ENCODE measurements at places on chromosomes 3 and 15.

- no peak overlapping the region for H3K27ac ChIP-seq
Measured at GRCh38 chr3:188749010-188749617, 422.7 kb upstream of the TPRG1 start.

- H3K4me1 ChIP-seq = peaks cover 5% of the 10 kb centered on the region
- H3K27me3 ChIP-seq = no peaks in the 10 kb centered on the region
- no peaks in the 10 kb centered on the region for H3K36me3 ChIP-seq
- no peak overlapping the region for H3K4me3 ChIP-seq
Measured at GRCh38 chr15:42139596-42139995, 16.8 kb downstream of the PLA2G4F start.

GRCh38 chr3:58629629-58630028 lies 36.9 kb downstream of the FAM3D start:
- no peak overlapping the region for H3K27ac ChIP-seq
- H3K27me3 ChIP-seq = no peaks in the 10 kb centered on the region
- H3K4me1 ChIP-seq = no peaks in the 10 kb centered on the region
- DNase-seq = no peak

DNA sequence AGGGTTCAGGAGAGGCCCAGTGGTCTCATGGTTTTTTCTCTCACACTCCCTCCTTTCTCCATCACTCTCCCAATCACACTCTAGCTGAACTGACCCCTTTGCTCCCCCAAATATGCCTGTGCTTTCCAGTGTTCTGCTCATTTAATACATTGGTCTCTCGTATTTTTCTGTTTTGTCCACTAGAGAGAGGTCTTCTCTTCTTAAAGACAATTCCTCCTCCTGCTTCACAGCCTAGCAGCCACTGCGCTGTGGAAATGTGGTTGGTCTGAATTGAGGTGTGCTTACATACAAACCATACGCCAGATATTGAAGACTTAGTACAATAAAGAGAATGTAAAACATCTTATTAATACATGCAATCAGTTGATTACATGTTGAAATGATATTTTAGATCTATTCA lies 60.6 kb upstream of the XCR1 start:
- no peak overlapping the region for H3K4me3 ChIP-seq
- no peaks in the 10 kb centered on the region for H3K27me3 ChIP-seq
- DNase-seq = peak; percentile 44
- H3K4me1 ChIP-seq = no peaks in the 10 kb centered on the region

DNA sequence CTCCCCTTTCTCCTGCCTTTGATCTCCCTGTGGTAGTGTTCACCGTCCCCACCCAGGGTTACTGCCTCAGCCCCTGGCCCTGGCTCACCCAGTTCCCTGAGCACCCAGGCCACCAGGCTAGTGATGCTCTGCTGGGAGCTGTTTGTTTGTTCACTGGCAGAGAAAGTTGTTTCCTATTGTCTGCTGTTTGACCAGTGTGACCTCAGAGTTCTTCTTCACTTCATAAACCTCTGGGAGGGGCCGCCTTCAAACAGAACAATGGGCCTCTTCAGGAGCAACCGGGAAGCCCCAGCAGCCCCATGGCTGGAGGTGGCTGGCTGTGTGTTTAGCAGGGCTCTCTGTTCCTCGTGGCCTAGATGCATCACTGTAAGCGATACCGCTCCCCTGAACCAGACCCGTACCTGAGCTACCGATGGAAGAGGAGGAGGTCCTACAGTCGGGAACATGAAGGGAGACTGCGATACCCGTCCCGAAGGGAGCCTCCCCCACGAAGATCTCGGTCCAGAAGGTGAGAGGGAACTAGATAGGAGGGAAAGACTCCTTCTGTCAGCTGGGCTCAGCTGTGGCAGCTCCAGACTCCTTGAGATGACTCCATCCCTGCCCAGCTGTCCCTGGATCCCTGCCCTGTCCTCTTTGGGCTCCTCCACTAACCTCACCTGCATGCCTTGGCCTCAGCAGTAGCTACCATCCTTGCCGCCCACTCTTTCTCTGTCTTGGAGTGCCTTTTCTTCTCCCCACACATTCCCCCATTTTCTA lies 3.4 kb downstream of the CLK3 start:
- DNase-seq = no peak
- H3K36me3 ChIP-seq = peaks cover 4% of the 10 kb centered on the region
- H3K27ac ChIP-seq = no peak overlapping the region

- H3K4me3 ChIP-seq = no peak overlapping the region
- no peaks in the 10 kb centered on the region for H3K27me3 ChIP-seq
- no peak overlapping the region for H3K27ac ChIP-seq
- DNase-seq = no peak
- no peaks in the 10 kb centered on the region for H3K4me1 ChIP-seq
Measured at GRCh38 chr3:24344784-24345439, 149.7 kb downstream of the THRB start.

- H3K27ac ChIP-seq = no peak overlapping the region
- H3K27me3 ChIP-seq = no peaks in the 10 kb centered on the region
- H3K36me3 ChIP-seq = no peaks in the 10 kb centered on the region
- no peaks in the 10 kb centered on the region for H3K4me1 ChIP-seq
- H3K4me3 ChIP-seq = no peak overlapping the region
Measured at GRCh38 chr3:131282379-131282778, 99.2 kb upstream of the NUDT16 start.

- no peaks in the 10 kb centered on the region for H3K36me3 ChIP-seq
- H3K4me3 ChIP-seq = no peak overlapping the region
- H3K27me3 ChIP-seq = no peaks in the 10 kb centered on the region
- peaks cover 3% of the 10 kb centered on the region for H3K4me1 ChIP-seq
- peak; percentile 93 for DNase-seq
Measured at GRCh38 chr3:129344540-129345220, 66.0 kb downstream of the HMCES start.

DNA sequence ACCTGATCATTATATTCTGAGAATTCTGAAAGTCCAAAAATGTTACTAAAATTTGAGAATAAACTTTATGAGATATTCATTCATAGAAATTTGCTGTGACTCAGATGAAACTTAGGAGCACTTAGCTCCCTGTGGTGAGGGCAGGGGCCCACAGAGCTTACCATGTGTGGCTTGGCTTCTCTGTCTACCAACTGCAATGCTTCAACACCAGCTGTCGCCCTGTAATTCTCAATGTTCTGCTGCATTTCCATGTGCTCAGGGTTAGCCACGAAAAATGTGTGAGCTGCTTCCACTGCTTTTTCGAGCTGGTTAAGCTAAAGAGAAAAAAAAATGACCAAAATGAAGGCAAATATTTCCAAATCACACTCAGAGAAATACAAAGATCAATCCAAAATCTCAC lies 125.6 kb downstream of the P3H2 start:
- DNase-seq = peak; percentile 71
- H3K27ac ChIP-seq = no peak overlapping the region
- no peaks in the 10 kb centered on the region for H3K36me3 ChIP-seq
- H3K27me3 ChIP-seq = no peaks in the 10 kb centered on the region

- no peaks in the 10 kb centered on the region for H3K27me3 ChIP-seq
- DNase-seq = peak; percentile 3
- no peak overlapping the region for H3K4me3 ChIP-seq
- H3K4me1 ChIP-seq = no peaks in the 10 kb centered on the region
Measured at GRCh38 chr3:153442386-153442785, 280.4 kb downstream of the RAP2B start.
